ENCODE measurements at places on chromosomes 12 and 14.

DNA sequence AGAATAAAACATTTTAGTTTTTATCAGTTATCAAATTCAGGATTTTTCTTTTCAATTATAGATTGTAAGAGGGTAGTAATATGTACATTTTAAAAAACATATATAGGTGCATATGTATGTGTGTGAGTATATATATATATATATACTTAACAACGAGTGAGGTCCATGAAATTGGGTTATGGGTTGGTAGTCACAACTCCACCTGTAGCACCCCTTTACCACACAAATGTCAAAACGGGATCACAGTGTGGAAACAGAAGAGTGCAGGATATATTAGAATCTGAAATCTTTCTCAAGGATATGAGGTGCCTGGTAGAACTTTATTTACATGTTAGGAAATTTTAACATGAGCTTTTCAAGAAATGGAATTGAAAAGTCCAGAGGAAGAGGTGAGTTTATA, 31.3 kb downstream of the MIA2 start:
- no peak for DNase-seq

GRCh38 chr12:10226731-10227130, 14.1 kb downstream of the GABARAPL1 start:
- DNase-seq: no peak

GRCh38 chr12:17335487-17335886, 729.5 kb upstream of the LMO3 start:
- no peak for DNase-seq

DNA sequence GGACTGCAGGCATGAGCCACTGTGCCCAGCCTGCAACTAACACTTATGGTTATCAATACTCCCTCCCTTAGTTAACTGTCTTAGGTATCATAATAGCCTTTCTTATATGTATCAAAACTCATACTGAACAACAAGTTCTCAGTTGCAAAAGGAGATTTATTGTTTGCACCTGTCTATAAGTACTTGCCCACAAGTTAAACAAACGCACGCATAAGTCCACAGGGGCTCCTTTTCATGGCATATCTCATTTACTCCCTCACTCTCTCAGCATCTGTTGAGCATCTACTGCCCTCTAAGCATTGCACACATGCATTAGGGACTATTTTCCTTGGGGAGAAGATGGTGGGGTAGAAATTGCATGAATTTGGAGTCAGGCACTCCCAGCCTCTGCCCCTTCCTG, 46.7 kb upstream of the CORO1C start:
- DNase-seq: no peak

- no peak for DNase-seq
Measured at GRCh38 chr14:31051511-31051910, 25.3 kb upstream of the STRN3 start.

DNA sequence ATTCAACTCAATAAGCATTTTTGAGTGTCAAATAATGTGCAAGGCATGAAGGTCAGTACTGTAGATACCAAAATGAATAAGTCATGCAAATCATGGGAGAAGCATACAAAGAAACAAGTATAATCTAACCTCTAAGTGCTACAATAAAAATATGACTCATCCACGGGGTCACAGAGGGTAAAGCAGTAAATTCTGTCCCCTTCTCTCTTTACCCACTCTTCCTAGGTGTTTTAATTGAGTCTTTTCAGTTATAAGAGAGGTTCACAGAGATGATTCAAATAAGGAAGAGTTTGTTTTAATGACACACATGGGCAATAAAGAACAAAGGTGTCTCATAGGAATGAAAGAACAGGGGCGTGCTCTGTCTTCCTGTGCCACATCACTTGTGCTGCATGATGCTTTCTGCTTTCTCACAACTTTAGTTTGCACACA, 71.5 kb upstream of the DAAM1 start:
- DNase-seq: no peak

DNA sequence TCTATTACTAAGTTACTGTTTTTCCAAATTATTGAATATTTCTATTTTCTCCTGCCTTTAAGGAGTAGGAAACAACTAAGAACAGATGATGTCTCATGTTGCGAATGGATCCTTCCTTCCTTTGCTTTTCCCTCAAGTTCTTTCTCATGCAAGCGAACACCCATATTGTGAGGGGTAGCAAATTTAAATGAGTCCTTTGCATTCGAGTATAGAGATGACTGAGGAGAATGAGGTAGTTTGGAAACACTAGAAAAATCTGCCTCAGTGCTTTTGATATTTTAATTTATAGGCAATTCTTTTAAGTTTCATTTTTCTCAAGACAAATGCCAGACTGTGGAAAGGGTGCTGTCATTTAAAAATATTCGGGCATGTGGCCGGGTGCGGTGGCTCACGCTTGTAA, 56.1 kb downstream of the TRAF3 start:
- DNase-seq: no peak

DNA sequence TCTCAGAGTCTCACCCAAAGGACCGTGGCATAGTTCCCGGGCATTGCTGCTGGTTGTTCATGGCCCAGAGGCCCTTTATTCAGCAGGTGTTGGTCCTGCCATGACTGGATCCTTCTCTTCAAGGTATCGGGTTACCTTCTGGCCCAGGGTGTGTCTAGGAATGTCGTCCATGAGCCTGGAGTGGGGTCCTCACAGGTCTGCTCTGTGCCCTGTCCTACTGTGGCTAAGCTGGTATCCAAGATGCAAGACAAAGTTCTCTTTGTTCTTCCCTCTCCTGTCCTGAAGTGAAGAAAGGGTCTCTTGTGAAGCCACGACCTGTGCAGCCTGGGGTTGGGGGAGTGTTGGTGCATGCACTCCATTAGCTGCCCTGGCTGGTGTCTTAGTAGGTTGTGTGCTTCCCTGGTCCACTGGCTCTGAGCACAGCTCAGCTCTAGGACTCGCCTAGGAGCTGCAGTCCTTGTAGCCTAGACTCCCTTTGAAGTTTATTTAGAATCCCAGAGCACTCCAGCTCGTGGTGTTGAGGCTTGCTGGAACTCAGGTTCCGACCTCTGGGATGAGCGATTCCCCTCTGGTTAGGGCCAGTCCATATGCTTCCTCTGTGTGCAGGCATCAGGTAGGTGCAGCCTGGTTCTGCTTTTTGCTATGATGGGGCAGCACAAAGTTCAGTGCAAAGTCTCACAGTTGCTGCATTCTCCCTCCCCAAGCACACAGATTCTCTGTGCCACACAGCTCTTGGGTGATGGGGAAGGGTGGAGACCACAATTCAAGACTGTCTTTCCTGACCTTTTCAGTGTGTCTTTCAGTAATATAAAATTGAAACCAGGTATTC, 117.4 kb downstream of the NUBPL start:
- no peak for DNase-seq

- no peak for DNase-seq
Measured at GRCh38 chr14:99513183-99513694, 32.0 kb downstream of the CCNK start.

- DNase-seq: no peak
Measured at GRCh38 chr14:65241125-65241752, 138.9 kb upstream of the MAX start.

DNA sequence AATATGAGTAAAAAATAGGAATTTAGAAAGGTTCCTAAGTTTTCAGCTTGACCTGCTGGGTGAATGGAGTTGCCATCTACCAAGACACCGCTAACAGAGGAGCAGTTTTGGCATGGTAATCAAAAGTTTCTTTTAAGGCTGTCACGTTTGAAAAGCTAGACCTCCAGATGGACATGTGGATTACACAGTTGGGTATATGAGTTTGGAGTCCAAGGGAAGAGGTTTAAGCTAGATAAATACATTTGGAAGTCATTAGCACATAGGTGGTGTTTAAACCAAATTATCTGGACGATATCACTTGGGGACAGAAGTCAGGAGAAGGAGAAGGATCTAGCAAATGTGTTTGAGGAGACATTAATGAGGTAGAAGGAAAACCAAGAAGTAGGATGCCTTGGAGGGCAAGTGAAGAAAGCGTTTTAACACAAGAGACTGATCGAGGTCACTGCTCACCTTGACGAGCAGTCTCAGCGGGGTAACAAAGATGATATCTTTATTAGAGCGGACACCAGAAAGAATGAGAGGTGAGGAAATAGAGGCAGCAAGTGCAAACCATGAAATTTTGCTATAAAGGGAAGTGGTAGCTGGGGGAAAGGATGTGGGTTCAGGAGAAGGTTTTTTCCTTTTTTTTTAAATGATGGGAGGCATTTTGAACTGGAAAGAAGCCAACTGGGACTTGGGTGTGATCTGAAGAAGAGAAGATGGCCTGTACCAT, 17.6 kb downstream of the PNP start:
- no peak for DNase-seq

- DNase-seq: no peak
Measured at GRCh38 chr12:87679251-87679650, 349.9 kb downstream of the C12orf50 start.

DNA sequence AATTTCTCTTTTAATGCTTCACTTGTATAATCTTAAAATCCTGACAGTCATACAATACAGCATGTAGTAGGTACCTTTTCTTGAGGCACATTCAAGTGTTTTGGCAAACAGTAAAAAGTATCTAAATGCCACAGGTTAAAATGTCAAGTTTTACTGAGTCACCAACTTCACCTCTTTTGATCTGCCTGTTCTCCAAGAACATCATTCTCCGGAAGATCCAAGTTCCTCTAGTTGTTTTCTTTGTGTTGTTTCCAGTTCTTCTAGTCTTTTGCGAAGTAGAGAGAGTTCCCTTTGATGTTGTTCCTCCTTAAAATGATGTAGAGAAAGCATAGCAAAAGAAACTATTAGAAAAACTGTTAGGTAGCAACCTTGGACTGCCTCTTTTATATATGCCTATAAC, 151.1 kb downstream of the CEP83 start:
- no peak for DNase-seq

- DNase-seq: no peak
Measured at GRCh38 chr12:82486524-82487235, 128.4 kb downstream of the METTL25 start.
